ENCODE measurements at places on chromosomes 4 and X.

- no peaks in the 10 kb centered on the region for H3K4me1 ChIP-seq
- H3K27ac ChIP-seq = no peak overlapping the region
- no peaks in the 10 kb centered on the region for H3K36me3 ChIP-seq
- no peak for DNase-seq
Observed at GRCh38 chr4:71411981-71412380, 73.2 kb downstream of the SLC4A4 start.

- no peak overlapping the region for H3K4me3 ChIP-seq
- no peak overlapping the region for H3K27ac ChIP-seq
- H3K36me3 ChIP-seq = no peaks in the 10 kb centered on the region
- DNase-seq = no peak
- no peaks in the 10 kb centered on the region for H3K4me1 ChIP-seq
Observed at GRCh38 chr4:92255920-92256244, 47.9 kb upstream of the GRID2 start.

GRCh38 chr4:127047930-127048329, 584.8 kb upstream of the INTU start:
- no peak overlapping the region for H3K27ac ChIP-seq
- H3K4me1 ChIP-seq = no peaks in the 10 kb centered on the region
- no peaks in the 10 kb centered on the region for H3K27me3 ChIP-seq
- no peaks in the 10 kb centered on the region for H3K36me3 ChIP-seq
- DNase-seq = no peak

- H3K27me3 ChIP-seq = no peaks in the 10 kb centered on the region
- H3K27ac ChIP-seq = no peak overlapping the region
- no peaks in the 10 kb centered on the region for H3K4me1 ChIP-seq
- H3K4me3 ChIP-seq = no peak overlapping the region
Observed at GRCh38 chrX:133333154-133333750, 82.0 kb downstream of the GPC4 start.

DNA sequence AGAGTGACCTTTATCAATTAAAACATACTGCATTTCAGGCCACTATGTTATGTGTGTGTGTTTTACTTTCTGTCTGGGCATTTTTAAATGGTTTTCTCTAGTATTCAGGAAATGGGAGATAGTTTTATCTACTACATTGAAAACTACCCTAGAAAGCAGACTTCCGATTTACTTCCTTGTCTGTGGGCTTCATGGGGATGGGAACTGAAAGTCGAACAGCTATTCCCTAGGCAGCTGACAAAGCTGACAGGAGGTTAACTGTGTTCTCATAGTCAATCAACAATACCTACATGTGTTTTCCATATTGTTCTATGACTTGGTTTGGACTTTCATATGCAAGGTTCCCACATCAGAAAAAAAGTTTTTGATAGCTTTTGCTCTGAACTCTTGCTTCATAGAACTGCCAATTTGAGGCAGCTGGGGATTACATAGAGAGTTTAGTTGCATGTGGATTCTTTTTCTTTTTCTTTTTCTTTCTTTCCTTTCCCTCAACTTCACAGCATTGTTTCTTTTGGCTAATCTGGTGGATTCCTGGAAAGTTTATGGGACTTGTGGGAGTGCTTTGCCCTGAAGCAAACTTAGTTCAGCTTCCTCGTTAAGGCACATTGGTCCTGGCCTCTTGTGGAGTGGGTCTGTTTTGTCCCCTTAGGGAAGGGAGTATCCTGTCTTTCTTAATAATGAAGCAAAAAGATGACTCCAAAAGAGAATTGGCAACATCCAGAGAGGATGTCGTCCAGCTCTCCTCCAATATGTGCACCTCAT, 327.1 kb upstream of the GIMD1 start:
- no peak overlapping the region for H3K4me3 ChIP-seq
- DNase-seq = no peak
- H3K4me1 ChIP-seq = no peaks in the 10 kb centered on the region
- no peaks in the 10 kb centered on the region for H3K27me3 ChIP-seq
- no peaks in the 10 kb centered on the region for H3K36me3 ChIP-seq
- H3K27ac ChIP-seq = no peak overlapping the region

- H3K4me1 ChIP-seq = no peaks in the 10 kb centered on the region
- no peaks in the 10 kb centered on the region for H3K27me3 ChIP-seq
- H3K36me3 ChIP-seq = no peaks in the 10 kb centered on the region
- H3K27ac ChIP-seq = no peak overlapping the region
- no peak overlapping the region for H3K4me3 ChIP-seq
- no peak for DNase-seq
Observed at GRCh38 chrX:36462142-36462541, 542.6 kb downstream of the CFAP47 start.

DNA sequence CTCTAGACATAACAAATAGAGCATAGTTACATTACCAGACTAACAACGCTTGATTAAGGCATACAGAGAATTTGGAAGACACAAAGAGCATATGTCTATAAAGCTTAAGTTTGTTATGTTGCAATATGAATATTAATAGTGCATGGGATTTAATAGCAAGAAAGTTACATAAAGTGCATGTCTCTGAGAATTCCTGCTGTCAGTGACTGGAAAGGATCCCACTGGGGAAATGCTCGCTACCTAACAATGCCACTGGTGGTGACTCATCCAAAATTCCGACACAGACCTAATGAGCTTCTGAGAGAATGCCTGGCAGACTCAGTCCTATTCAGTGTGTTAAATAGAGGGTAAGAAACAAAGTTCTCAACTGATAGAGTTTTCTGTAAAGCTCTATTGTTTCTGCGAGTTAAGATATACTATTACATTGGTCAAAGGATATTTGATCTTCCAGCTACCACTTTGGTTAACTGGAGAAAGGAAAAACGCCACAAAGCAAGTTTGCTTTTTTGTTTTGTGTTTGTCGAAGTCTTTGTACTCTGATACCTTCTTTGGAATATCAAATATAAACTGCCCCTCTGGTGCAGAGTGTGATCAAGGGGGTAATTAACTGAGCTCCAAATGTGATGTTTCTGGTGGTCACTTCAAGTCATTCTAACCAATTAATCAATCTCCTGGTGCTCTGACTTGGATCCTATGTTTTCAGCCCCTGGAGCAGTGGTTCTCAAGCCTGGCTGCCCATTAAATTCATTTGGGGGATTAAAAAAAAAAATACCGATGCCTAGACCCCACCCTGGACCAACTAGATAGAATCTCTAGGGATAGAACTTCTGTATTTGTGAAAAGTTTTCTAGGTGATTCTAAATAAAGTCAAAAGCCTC, 107.9 kb downstream of the PALLD start:
- no peak for DNase-seq
- H3K27me3 ChIP-seq = no peaks in the 10 kb centered on the region
- no peaks in the 10 kb centered on the region for H3K36me3 ChIP-seq
- no peaks in the 10 kb centered on the region for H3K4me1 ChIP-seq

- no peaks in the 10 kb centered on the region for H3K27me3 ChIP-seq
- H3K36me3 ChIP-seq = no peaks in the 10 kb centered on the region
- H3K4me1 ChIP-seq = no peaks in the 10 kb centered on the region
Observed at GRCh38 chr4:66178906-66179305, 508.6 kb upstream of the EPHA5 start.

- H3K27ac ChIP-seq = no peak overlapping the region
- H3K36me3 ChIP-seq = no peaks in the 10 kb centered on the region
- no peak for DNase-seq
- no peaks in the 10 kb centered on the region for H3K27me3 ChIP-seq
- H3K4me1 ChIP-seq = no peaks in the 10 kb centered on the region
- H3K4me3 ChIP-seq = no peak overlapping the region
Observed at GRCh38 chrX:99914635-99915034, 495.4 kb downstream of the PCDH19 start.

GRCh38 chr4:5572114-5572513, 136.2 kb downstream of the EVC2 start:
- peaks cover 3% of the 10 kb centered on the region for H3K36me3 ChIP-seq
- no peaks in the 10 kb centered on the region for H3K4me1 ChIP-seq
- H3K27me3 ChIP-seq = no peaks in the 10 kb centered on the region
- no peak overlapping the region for H3K27ac ChIP-seq
- DNase-seq = no peak

GRCh38 chr4:17204908-17205307, 306.5 kb upstream of the LDB2 start:
- no peak overlapping the region for H3K27ac ChIP-seq
- DNase-seq = no peak
- no peak overlapping the region for H3K4me3 ChIP-seq
- H3K4me1 ChIP-seq = no peaks in the 10 kb centered on the region
